ENCODE measurements at places on chromosomes 16 and 17. TPM values are rescaled to one million over a fixed set of nuclear protein-coding genes. Genes with fewer than 3 reads are reported as not detected.

Gene RAB26
- total RNA-seq = 0.64 TPM

Gene SMTNL2
- 1.4 TPM for total RNA-seq

Gene NLE1
- total RNA-seq = 35.8 TPM

Gene IGFBP4
- 56.1 TPM for total RNA-seq

Gene PDILT
- total RNA-seq = not detected

Gene NPIPA5
- total RNA-seq = 6.0 TPM

Gene FOXL1
- 0.09 TPM for total RNA-seq

Gene ST6GALNAC2
- 4.5 TPM for total RNA-seq

Gene UNC13D
- 1.1 TPM for total RNA-seq

Gene CDH1
- total RNA-seq = 1.1 TPM

Gene QRICH2
- total RNA-seq = 12.3 TPM

Gene KCNJ18
- not detected for total RNA-seq

Gene KRT27
- total RNA-seq = not detected
